Stimulated activated CD4-positive, alpha-beta T cell treated with anti-CD3 and anti-CD28 coated beads, Interleukin-12 subunit alpha, Interleukin-12 subunit beta, amount 100 ng/mL, for 24 hours (primary cell): ENCODE measurements at places on chromosomes 13 and 19.

DNA sequence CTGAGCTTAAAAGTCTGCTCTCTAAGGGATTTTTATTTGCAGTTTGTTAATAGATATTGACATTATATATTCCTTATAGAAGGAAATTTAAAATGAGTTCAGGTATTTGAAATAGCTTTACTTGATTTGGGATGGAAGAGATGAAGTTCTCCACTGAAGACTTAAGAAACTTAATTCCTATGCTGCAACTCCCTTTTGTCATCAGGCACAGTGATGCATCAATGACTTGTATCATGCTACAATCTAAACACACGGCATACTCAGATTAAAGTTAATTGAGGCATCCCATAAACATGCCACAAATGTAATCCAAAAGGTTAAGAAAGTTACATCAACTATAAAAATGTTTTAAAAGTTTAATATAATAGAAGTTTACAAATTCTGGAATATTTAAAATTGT lies 109.0 kb downstream of the STARD13 start:
- DNase-seq: no peak

GRCh38 chr13:50006426-50007135 lies 8.7 kb upstream of the KCNRG start:
- DNase-seq: no peak

DNA sequence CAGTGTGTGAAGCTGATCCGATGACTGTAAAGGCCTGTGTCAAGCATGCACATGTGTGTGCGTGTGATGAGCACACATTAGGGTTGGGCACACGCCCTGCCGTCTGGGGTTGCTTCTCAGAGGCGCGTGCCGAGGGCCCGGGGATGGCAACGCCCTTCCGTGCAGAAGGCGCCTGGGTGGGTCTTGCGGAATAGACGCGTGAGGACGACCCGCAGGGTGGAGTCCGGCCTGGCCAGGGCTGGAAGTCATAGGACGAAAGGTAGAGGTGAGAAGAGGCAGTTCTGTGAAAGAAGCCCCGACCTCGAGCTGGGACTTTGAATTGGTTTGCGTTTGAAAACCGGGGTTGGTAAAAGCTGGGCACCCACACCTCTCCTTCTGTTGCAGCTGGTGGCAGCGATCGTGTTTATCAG lies 35.7 kb downstream of the TMEM255B start:
- DNase-seq: no peak

DNA sequence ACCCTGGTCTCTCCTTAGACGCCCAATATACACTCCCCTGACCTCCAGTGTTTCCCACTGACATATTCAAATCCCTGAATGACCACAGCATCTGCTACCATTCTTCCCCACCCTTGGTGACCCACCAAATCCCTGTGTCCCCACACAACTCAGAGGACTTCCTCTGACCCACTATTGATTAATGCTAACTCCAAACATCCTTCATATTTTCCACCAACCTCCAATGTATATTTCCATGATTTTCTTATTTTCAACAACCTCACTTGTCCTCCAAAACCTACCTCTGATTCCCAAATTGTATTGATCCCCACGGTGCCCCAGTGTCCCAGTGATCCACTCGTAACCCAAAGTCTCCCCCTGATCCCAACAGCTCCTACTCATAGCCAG lies 526 bp upstream of the DMWD start:
- DNase-seq: no peak

GRCh38 chr19:46347985-46348384 lies 1.1 kb downstream of the PPP5C start:
- no peak for DNase-seq

- no peak for DNase-seq
Measured at GRCh38 chr13:32381539-32381938, 46.4 kb downstream of the N4BP2L1 start.

GRCh38 chr13:48626077-48626449 lies 27.7 kb upstream of the CYSLTR2 start:
- no peak for DNase-seq

DNA sequence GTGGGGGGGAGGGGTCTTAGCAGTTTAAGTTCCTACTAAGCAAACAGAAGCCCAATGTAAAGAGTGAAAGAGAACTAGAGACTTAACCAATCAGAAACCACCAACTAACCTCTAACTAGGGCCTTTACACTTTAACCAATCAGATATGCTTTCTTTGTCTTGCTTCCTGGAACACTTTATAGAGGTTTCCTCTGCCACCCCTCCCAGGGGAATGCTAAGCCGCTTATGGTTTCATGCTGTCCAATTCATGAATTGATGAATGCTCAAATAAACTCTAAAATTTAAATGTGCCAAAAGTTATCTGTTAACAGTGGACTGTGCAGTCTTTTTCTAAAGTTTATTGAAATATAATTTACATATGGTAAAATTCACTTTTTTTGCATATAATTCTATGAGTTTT lies 33.9 kb upstream of the LATS2 start:
- DNase-seq: no peak

- no peak for DNase-seq
Measured at GRCh38 chr13:97506511-97506910, 72.5 kb downstream of the RAP2A start.

GRCh38 chr19:18291590-18292461 lies 10.4 kb upstream of the JUND start:
- no peak for DNase-seq

DNA sequence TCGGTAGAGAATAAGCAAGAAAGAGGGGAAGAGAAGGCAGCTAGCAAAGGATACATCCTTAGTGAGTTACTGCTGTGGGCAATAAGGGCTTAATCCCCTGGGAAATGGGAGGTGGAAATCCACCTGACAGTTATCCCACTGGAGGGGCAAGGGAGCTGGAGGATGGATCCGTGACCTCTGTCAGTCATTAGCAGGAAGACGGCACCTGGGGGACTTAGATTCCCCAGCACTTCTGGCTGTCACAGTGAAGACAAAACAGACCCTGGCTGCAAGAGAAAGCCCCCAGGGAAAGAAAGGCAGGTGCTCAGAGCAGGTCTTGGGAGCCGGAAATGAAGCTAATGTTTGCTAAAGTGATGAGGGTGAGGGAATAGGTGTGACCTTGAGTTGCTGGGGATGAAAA lies 70.4 kb upstream of the MRI1 start:
- DNase-seq: no peak

- no peak for DNase-seq
Measured at GRCh38 chr19:55487924-55488687, at the start of gene SSC5D. Gene SSC5D (plus strand): TSS chr19:55488436. CDS start chr19:55488590, 154 bp downstream.

DNA sequence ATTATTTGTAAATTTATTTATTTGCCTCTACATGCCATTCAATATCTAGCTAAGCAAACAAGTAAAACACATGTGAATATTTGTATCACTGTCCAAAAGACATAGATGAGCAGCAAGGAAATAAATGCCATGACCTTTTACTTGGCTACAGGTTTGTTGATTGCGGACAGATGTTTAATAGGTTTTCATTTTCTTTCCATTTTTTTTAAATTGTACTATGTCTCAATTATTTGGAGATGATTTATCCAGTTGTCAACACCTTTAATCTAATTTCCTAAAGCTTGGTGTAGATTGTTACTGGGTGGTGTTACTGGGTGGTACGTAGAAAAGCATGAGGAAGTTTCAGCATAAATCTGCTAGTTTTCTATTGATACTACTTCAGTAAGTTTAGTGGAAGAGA lies 560.6 kb upstream of the SPRY2 start:
- DNase-seq: no peak

GRCh38 chr19:46953955-46954501 lies 65.6 kb upstream of the NPAS1 start:
- no peak for DNase-seq

DNA sequence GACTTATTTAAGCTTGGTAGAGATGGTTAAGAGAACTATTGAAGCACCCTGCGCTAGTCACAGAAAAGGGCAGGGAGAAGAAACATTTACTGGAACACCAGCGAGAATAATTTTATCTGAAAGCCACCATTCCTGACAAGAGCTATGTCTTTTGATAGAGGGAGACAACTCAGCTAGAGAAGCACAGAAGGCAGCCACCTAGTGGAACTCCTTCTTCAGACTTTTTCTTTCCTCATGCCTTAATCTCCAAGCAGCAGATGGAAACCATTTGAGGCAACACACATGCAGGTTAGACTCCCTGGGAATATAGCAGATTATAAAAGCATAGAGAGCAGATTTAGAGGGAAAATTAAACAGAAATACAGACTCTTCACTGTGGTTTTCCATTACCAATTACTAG lies 813.4 kb downstream of the SLITRK6 start:
- DNase-seq: no peak
